ENCODE measurements at places on chromosomes 7 and 10.

GRCh38 chr7:129443612-129444011 lies 9.4 kb downstream of the STRIP2 start:
- DNase-seq: no peak

- no peak for DNase-seq
Observed at GRCh38 chr10:78046711-78047269, 13.1 kb downstream of the RPS24 start.

DNA sequence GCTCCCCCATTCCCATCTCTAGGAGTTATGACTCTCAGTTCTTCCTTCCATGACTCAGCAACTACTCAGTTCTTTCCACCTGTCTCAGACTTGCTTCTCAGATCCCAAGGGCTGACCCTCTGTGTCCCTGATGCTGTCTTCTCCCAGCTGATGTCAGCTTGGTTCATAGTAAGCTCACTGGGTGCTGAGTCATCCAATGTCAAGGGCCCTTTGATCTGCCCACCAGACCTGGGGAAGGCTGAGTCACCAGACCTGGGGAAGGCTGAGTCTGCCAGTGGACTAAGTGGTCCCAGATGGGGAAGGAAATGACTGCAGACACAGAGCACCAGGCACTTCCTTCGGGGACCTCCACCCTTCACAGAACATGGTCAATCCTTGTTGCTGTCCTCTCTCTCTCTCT lies 76.1 kb upstream of the ZEB1 start:
- peak; percentile 89 for DNase-seq

DNA sequence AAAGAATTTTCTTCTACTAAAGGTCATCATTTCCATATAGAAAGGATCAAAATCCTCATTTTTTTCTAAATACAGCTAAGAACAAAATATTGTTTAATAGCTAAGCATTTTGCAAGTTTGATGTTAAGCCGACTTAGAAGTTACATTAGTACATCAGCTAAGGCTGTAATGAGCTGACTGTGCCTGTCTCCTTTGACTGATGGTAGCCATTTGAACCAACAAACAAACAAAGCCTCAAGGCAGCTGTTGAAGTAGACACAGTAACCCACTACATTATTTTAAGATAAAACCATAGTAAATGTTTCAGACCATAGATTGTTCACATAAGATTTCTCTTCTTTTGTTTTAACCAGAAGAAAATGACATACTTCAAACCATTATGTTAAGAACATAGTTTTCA lies 210.9 kb upstream of the VSTM2A start:
- DNase-seq: no peak

GRCh38 chr10:71228875-71229675 lies 16.7 kb downstream of the UNC5B start:
- no peak for DNase-seq

DNA sequence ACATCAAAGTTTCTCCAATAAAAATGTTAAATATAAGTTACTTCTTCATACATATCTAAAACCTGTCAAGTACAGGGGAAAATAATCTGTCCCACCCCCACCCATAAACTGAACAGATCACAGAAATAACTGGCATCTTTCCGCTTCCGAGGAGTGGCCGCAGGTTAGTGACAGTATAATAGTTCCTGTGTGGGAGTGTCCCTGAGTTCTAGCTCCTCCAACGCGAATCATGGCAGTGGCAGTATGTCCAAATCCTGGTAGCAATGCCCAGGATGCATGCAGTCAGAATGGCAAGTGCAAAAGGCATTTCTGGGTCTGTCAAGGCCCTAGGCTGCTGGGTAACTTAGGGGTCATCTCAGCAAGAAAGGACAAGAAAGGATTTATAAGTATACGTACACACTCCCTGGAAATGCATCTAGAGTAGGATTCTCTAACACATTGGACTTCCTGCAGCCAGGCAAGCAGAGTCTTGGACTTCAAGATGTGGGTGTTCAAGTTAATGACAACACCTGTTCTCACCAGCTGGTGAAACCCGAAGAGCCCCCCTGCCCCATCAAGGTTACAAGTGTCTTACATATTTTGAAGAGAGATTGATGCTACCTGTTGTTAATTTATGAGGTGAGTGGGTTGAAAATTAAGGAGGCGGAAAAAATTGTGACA lies 94.4 kb upstream of the COL1A2 start:
- no peak for DNase-seq

DNA sequence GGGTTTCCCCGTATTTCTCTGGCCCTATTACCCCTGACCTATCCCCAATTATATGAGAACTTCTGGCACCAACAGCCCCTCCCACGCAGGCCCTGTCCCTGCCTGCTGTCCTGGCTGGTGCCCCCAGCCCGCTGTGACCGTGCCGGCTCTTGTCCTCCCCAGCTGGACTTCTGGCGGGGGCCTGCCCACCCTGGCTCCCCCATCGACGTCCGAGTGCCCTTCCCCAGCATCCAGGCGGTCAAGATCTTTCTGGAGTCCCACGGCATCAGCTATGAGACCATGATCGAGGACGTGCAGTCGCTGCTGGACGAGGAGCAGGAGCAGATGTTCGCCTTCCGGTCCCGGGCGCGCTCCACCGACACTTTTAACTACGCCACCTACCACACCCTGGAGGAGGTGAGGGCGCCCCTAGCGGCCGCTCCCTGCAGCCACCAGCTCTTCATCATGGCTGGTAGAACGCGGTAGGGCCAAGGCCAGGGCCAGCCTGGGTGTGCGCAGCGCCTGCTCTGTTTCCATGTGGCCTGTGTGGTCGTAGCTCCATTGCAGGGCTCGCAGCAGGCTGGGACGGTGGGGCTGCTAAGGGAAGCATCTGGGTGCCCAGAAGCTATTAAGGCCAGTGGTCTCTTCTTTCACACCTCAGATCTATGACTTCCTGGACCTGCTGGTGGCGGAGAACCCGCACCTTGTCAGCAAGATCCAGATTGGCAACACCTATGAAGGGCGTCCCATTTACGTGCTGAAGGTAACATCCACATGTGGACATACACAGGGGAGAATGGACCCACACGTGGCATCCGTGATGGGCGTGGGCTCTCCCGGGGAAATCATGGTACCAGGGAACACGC lies 1.4 kb downstream of the CPA1 start:
- no peak for DNase-seq

- no peak for DNase-seq
Observed at GRCh38 chr10:80708808-80709207, 171.1 kb downstream of the SH2D4B start.

GRCh38 chr10:81708929-81709328 lies 166.1 kb upstream of the NRG3 start:
- no peak for DNase-seq

DNA sequence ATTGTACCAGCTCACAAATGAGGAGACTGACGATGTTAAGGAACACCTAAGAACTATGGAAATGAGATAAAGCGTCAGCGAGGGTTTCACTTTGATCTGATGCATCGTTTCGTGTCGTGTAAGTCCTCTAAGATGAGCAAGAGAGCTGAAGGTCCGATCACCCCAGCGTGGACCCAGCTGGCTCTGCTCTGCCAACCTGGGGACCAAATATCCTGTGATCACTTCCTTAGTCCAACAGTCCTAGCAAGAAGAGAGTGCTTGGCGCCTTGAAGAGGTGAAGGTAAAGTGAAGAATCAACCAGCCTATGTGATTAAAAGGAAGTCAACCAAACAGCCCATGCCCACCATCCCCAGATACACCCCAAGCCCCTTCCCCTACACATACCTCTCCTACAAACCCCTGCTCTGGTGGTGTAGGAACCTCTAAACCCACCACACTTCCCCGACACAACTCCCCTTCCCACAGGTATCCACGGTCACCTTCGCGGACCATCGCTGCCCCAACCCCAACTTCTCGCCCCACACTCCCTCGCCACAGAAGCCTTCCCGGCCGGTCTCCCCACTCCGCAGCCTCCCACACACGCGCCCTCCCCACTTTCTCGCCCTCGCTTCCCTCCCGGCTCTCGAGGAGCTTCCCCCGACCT lies 722 bp downstream of the UPF2 start:
- DNase-seq: no peak

DNA sequence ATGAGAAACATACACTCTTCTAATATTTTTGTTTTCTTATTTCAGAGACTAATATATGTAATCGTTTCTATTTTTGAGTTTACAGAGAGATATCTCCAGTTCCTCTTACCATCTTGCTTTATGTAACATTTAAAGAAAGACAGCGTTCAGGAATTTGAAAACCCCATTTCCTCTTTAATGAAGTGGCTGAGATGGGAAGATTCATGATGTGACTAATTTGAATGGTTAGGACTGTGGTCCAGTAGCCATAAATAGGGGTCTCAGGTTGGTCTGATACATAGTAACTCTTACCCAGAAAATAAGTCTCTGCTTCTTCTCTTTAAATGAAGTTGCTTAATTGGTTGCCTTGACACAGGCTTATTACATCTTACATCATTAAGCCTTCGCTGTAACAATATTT lies 6.9 kb downstream of the KMT2E start:
- DNase-seq: no peak

DNA sequence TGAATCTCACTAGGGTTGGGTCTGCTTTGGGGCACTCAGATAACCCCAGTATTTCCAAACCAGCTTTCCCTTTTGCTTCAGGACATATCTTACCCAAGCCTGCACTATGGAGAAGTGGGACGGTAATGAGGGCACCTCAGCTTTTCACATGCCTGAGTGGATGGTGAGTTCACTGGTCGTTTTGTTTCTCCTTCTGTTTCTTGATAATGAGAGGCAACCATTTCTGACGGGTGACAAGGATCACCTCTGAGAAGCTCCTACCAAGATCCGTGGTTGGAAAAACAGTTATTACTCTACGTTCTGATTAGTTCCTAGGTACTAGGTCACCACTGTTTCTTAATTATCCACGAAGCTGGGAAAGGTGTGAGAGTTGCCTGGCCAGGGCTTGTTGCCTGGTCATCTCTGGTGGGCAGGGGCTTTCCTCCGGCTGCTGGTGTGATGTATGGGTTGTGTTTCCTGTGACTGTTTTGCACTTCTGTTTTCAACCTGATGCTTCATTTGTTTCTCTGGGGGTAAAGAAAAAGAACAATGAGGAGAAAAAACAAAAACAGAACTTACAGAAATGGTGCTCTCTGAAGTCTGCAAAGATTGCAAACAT lies 65.7 kb upstream of the STRIP2 start:
- no peak for DNase-seq

- no peak for DNase-seq
Observed at GRCh38 chr7:156524818-156525597, 115.6 kb upstream of the RNF32 start.

GRCh38 chr10:107169516-107169915 lies 5.0 kb upstream of the SORCS1 start:
- no peak for DNase-seq

- no peak for DNase-seq
Observed at GRCh38 chr7:79293655-79294142, 159.8 kb downstream of the MAGI2 start.

DNA sequence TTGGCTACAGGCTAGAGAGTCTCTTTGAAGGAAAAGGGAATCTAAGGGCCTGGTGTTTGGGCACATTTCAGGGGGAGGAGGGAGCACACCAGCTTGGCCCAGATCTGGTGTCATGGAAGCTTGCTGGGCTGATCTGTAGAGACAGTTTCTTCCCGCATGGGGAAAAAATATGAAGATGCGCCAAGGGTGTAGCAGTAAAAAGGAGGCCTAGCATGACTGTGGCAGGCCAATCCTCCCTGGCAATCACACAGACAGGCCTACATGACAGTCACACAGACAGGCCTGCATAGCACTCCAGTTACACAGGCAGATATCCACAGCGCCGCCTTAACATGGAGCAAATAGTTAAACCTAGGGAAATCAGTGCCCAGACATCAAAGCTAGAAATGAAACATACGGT lies 123.6 kb upstream of the KIF5B start:
- no peak for DNase-seq

- DNase-seq: no peak
Observed at GRCh38 chr7:18414885-18415284, 80.7 kb upstream of the HDAC9 start.

DNA sequence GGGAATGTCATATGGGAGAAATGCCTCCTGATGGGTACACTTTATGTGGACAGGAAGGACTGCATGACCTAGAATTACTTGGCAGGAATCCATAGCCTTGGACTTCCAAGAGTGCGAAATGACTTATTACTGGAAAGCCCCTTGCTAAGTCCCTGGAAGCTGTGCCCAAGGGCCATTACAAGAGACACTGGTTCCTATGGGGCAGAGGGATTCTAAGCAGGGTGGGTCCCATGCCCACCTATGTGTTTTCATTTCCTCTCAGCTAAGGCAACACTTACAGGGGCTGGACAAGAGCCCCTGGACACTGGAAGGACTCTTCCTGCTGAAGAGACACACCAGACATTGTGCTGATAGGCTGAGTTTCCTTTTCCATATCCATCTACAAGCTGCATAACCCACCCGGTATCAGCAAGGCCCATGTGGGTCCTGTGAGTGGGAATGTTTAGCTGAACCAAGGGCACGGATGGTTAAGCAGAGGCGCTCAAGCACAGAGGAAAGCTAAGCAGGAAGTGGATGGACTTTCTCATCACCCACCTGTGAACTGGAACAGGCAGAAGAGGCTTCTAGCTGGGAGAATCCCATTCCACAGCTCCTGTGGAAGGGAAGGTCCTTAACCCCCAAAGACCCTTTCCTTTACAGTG lies 56.2 kb downstream of the XPNPEP1 start:
- DNase-seq: no peak

- DNase-seq: no peak
Observed at GRCh38 chr7:12769444-12769843, 82.0 kb downstream of the ARL4A start.

DNA sequence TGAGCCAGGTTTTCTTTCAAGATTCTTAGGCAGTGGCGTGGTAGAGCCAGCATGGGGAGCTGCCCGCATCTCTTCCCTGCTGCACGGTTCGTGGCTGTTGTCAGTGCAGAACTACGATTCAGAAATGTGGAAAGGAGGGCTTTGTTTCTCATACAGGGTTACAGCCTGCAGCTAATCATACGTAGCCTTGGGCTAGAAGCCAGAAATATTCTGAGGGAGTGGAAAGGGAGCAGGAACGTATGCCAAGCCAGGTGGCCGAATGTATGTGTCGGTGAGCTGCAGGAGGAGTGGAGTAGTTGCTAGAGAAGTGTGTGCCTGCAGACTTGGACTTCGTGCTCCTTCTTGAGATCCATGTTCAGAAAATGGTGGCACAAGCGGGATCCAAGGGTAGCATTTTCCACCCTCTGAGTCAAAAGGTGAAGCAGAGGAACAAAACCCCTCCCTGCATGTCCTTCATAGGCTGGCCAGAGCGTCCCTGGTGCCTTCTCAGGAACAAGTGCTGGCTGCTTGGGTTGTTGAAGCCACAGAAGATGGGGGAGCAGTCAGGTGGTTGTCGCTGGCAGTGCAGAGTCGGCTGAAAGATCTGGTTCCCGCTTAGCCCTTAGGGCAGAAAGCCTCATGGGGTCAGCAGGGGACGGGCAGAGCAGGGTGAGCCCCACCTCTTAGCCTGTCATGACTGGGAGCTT lies 40.9 kb downstream of the LANCL2 start:
- no peak for DNase-seq

- DNase-seq: no peak
Observed at GRCh38 chr7:24874791-24875190, 105.2 kb downstream of the OSBPL3 start.

Data from AG09319 (cell line).